ENCODE measurements at places on chromosomes 13 and 19.

DNA sequence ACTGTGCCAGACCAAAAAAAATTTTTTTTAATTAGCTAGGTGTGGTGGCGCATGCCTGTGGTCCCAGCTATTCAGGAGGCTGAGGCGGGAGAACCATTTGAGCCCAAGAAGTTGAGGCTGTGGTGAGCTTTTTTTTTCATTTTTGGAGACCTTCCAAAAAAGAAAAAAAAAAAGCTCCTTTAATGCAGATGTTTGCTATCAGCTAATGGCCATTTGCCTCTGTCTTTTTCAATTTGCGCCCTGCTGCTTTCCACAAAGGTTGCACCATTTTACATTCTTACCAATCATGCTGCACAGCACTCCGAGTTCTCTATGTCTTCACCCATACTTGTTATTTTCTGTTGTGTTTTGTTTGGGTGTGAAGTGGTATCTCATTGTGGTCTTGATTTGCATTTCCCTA lies 15.6 kb upstream of the SMARCA4 start:
- no peak for DNase-seq

DNA sequence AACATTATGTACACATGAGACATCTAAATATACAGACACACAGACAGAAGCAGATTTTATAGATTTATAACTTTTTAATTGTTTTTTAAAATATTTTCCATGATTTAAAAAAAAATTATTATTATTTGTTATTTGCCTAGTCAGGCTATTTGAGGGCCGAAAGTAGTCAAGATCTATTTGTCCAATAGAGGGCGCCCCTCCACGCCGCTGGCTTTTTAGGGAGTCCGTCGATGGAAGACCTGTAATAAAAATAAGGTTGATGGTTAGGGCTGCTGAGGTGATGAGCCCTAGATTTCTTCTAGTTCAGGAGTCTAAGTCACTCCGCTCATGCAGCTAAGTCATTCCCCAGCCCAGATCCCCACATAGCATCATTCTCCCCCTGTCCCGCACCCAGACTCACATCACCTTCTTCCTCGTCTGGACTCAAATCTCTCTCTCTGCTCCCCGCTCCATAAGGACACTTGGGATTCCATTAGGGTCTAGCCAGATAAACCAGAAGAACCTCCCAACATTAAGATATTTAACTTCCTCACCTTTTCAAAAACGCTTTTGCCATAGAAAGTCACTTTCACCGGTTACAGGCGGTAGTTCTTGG lies 33.9 kb upstream of the CEACAM21 start:
- DNase-seq = peak; percentile 12

GRCh38 chr19:56170261-56170660 lies 5.5 kb upstream of the GALP start:
- DNase-seq = no peak

- no peak for DNase-seq
Observed at GRCh38 chr13:48827709-48828108, 148.0 kb upstream of the FNDC3A start.

GRCh38 chr19:36514012-36514612 lies 14.0 kb downstream of the ZNF260 start:
- no peak for DNase-seq

DNA sequence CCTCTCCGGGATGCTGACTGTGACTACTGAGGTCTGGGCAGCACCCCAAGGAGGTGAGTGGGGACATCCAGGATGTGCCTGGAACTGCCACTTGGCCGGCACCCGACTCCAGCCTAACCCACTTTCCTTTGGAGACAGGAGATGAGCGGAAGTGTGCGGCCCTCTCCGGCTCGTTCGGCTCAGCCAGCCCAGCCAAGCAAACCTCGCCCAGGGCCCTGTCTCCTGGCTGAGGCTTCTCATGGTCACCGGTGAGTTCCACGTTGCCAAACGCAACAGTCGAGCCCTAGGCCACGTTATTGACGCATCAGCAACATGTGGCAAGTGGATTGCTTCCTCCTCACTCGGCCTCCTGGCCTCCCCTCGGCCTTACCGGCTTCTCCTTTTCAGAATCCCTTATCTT lies 5.5 kb downstream of the SLC7A10 start:
- DNase-seq = no peak

DNA sequence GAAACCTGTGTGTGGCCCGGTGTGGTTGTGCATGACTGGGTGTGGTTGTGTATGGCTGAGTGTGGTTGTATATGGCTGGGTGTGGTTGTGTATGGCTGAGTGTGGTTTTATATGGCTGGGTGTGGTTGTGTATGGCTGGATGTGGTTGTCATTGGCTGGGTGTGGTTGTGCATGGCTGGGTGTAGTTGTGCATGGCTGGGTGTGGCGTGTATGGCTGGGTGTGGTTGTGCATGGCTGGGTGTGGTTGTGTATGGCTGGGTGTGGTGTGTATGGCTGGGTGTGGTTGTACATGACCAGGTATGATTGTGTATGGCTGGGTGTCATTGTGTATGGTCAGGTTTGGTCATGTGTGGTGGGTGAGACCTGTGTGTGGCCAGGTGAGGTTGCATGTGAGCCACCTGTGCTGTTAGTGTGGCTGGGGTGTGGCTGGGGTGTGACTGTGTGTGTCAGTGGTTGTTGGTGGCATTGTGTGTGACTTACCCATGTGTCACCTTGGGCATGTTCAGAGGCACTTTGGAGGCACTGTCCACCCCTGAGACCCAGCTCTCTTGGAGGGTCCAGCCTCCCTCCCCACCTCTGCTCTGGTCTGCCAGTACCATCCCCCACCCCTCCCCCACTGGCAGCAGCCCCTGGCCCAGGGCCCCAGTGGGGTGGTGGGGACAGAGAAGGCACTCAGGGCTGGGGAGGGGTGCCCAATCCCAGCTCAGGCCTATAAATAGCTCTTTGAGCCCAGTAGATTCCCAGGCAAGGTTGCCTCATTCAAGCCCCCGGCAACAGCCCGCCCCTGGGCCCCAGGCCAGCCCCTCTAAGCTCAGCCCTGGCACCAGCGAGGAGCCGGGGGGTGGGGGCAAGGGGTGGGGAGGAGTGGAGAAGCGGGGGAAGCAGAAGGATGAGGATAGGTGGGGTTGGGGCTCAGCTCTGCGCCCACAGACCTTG lies 3.9 kb upstream of the NCAN start:
- no peak for DNase-seq

DNA sequence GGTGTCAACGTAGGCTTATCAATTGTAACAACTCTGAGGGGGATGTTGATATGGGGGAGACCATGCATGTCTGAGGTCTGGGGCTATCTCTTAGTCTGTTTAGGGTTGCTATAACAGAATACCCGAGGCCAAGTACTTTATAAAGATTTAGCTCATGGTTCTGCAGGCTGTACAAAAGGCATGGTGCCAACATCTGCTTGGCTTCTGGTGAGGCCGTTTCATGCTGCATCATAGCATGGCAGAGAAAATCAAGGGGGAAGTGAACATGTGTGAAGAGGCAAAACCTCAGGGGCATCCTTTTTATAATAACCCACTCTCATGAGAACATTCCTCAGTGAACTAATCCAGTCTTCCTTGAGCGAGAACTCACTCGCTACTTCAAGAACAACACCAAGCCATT lies 353.8 kb downstream of the ENOX1 start:
- DNase-seq = no peak

GRCh38 chr13:33057019-33057780 lies 41.0 kb downstream of the KL start:
- peak; percentile 8 for DNase-seq

GRCh38 chr13:39575641-39576238 lies 27.3 kb downstream of the LHFPL6 start:
- no peak for DNase-seq

DNA sequence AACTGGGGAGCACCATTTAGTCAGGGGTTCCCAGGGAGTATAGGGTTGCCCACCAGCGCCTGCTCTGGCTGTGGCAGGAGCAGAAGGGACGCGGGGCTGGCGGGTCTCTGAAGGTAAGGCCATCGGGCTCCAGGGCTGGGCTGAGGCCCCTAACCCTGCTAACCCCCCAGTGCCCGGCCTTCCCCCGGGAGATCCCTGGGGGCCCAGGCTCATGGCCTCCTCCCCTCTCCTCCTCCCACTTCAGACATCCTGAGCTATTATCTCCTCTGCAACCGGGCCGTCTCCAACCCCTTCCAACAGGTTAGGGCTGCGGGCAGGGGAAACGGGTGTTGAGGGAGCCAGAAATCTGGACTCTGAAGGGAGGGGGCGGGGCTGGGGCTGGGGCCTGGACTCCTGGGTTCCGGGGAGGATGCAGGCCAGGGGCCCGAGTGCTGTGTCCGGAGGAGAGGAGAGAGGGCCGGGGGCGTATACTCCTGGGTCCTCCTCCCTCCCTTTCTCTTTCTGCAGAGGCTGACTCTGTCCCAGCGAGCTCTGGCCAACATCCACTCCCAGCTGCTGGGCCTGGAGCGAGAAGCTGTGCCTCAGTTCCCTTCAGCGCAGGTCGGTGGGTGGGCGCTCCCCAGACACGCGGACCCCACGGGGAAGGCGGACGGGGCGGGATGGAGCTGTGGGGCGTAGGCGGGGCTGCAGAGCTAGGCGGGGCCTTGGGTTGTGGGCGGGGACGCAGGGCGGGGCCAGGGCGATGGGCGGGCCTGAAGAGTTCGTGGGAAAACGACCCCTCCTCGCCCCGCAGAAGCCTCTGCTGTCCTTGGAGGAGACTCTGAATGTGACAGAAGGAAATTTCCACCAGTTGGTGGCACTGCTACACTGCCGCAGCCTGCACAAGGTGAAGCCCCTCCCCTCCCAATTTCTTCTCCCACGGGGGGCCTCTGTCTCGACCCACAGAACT lies 15.3 kb downstream of the TTYH1 start:
- peak; percentile 22 for DNase-seq

- DNase-seq = no peak
Observed at GRCh38 chr13:85148009-85148408, 651.2 kb downstream of the SLITRK6 start.

DNA sequence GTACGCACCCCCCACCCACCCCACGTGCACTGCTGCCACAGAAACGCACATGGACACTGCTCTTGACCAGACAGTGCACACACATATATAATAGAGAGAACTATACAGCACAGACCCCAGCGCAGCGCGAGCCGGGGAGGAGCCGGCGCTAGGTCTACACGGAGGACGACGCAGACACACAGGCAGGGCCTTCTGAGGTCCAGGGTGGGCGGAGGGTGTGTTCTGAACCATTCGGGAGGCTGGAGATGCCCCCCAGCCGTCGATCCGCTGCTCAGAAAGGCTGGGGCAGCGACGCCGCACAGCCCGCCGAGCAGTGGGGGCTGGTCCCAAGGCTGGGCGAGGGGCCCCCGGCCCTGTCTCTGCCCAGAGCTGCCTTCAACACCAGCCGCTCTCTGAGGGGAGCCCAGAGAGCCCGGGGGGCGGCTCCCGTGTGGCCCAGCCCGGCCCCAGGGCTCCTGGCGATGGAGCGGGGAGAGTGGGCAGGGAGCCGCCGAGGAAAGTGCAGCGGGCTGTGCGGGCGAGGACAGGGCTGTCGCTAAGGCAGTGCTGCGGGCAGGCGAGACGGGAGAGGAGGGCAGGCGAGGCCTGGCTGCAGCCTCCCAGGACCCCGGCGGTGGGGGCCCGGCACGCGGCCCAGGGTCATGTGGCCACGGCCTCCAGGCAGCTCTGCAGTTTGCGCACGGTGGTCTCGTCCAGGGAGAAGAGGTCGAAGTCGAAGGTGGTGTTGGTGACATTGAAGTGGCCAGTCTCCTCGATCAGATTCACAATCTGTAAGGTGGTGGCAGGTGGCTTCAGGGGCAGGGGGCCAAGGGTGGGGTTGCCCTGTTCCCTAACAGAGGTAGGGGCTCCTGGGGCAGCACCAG lies 67.1 kb downstream of the MLLT1 start:
- no peak for DNase-seq

DNA sequence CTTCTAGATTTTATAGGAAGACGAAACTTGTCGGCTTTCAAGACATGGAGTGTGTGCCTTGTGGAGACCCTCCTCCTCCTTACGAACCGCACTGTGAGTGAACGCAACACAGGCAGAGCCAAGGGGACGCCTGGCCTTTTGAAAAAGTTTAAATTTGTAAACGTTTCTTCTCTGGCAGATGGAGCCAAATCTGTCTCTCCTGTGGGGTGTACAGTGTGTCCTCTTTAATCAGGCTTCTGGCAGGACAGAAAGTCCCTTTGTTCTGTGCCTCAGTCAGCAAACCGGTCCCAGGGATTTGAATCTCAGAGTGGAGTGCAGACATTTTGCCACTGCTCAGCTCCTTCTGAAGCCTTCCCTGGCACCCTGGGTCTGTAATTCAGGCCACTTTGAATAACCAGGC lies 56.5 kb downstream of the TNFRSF19 start:
- DNase-seq = no peak

DNA sequence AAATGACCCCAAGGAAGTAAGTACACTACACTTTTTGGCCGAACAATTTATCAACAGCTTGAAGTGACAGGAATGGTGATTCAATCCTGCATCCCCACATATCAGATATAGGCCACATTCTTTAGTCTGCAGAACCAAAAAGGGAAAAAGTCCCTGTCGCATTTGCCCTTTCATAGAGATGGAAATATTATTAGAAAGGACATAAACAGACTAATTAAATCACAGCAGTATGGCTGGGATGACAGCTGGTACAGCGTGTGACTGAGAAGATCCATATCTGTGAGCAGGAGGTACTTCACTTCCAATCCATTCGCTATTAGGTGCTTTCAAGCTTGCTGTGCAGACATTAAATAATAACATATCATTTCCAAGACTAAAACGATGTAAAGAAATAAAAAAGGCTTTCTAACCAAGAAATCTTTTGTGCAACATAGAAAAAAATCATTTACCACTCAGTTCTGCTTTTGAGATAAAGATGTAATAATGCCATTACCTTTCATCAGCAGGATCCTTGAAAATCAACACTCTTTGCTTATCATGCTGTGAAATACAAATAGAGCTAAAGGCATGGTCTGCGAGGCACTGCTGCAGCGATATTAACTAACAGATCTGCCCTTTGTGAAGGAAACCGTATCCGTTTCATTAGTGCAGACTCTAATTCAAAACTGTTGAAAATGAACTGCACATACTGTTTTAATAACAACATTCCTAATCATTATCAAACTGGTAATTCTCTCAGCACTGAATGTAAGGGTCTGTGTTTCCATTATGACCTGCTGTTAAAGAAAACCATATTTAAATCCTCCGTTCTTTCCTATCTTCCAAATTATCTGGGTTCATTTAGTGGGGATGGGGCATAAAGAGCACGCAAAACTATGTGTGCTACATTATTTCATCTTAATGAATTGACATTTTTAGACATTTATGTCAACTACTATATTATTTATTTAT lies 245.6 kb downstream of the DACH1 start:
- no peak for DNase-seq

All from fibroblast of skin of back (primary cell).